GM12864 (cell line): ENCODE measurements at places on chromosomes 5 and 9.

DNA sequence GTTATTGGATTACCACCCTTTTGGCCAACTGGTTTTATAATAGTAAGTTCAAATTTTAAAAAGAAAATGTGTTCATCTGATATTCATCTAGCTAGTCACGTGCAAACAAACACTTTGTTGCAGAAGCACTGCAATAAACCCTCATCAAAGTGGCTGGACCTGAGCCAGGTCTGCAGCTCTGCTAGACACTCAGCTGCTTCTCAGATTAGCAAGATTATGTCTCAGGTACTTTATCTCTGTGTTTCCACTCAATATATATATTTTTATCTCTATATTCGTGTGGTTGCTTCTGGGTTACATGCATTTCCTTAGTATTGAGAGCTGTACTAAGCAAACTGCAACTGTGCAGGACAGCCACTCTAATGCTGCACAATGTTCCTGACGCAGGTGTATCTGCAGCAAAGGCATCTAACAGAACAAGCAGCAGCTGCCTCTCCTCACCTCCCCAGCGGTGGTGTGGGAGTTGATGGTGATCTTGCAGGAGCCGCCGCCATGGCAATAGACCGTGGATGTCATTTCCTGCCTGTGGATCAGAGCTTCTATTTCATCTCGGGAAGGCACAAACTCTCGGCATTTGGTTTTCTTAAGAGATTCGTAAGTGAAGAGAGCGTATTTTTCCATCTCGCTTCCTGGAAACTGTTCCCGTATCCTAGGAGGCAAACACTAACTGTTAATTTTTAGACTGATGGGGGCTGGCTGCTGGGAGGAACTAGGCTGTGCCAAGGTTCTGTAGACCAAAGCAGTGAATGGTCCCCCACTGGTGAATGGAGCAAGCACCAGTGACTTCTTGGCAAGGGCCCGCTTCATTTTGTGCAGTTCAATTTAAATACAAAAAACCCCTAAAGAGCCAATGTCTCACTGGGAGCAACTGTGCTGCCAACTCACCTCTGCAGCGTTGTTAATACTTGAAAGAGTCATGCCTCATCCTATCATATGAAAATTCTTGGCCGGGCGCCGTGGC lies 56.7 kb upstream of the RETREG1 start:
- DNase-seq, result no peak

DNA sequence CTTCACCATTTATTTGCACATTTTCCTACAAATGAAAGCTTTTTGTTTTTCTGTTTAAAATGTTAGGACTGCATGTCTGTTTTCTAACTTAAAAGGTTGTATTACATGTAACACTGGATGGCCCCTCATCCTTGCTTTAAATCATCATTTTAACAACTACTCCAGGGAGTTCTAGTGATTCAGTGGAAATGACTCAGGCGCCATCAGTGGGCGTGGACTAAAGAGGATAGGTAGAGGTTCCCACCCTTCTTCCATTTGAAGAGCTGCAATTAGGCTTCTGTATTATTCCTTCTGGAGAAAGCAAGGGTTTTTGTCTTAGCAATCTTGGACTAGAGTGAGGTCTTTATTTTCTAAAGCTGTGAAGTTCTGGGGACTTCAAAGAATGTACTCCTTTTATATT lies 213.7 kb downstream of the TMEM38B start:
- no peak for DNase-seq

- no peak for DNase-seq
These were observed 122.1 kb upstream of the ADAMTS16 start for GRCh38 chr5:5017827-5018577.

GRCh38 chr5:100900142-100900795 lies 2.8 kb downstream of the ST8SIA4 start:
- DNase-seq, result no peak

DNA sequence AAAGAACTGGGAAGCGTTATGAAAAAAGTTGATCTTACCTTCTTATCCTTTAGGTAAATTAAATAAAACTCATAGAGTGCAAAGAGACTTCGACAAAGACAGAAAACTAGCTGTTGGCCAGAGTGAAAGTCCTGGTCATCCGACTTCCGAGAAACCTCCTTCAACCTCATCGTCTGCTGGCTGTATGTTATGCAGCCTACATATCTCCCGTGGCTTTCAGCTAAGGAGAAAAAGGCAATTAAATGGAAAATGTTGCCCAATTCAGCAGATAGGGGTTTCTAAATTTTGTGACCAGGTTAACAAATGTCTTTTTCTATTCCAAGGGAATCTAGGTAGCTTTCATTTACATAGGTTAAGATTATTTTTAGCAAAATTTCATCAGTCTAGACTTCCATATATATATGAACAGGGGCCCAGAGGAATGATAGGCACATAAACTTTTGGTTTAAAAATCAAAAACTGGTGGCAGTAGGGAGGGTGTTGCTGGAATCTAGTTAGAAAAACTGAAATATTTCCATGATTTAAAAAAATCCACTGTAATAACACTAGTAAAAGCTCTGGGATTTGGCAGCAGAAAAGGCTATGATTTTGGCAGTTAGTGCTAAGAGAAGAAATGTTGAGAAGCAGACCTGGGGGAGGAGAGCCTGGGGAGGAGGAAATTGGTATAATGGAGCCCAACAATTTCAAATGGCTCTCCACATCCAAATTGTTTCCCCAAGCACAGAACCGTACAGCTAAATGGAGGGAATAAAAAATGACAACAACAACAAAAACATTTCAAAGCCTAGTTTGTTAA lies 32.1 kb downstream of the RAI14 start:
- no peak for DNase-seq

GRCh38 chr5:88675168-88675707 lies 207.7 kb downstream of the MEF2C start:
- DNase-seq, result no peak

DNA sequence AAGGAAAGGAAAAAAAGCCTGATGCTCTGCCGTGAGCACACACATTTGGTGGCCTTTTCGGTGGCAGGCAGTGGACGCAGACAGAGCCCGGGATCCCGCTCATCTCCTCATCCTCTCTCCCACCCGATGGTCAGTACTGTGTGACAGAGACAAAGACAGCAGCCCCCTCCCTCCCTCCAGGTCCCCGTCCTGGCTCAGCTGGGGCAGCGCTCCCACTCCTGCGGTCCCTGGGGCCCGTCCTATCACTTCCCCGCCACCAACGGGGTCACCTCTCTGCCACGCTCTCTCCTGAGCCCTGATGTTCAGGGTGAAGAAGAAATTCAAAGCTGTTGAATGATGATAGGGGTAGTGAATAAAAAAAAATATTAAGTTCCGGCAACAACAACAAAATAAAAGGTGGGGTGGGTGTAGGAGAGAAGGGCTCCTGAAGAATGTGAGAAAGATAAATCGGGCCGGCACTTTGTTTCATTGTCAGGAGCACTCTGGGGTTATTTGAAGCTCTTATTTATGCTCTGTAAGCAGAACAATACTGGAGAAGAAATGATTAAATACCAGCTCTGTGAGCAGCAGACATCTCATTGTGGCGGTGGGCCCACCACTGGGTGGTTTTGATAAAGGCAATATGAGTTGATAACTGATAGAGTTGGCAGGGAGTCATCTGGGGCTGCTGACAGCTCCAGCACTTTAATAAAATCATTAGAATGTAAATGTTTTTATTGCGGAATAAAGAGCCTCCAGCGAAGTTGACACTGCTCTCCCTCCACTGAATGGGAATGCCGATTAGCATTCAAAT lies 417.7 kb downstream of the IRX1 start:
- DNase-seq, result no peak

- DNase-seq, result no peak
These were observed 30.1 kb downstream of the GALNT10 start for GRCh38 chr5:154220625-154221024.

DNA sequence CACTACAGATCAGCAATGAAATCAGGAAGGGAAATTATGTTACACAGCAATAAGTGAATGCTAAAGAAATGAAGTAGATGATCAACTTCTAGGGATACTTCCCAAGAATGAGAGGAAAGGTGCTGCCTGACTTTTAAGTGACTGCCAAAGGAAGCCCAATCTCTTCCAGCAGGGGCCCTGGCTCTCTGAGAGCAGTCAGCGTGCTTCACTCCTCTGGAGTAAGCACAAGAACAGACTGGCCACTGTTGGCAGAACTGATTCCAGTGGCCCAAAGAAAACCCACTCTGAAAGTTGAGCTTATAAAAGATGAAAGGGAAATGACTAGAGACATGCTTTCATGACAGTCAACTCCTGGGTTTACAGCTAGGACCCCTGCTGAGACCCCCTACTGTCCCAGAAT lies 41.8 kb downstream of the MTMR12 start:
- DNase-seq, result no peak

DNA sequence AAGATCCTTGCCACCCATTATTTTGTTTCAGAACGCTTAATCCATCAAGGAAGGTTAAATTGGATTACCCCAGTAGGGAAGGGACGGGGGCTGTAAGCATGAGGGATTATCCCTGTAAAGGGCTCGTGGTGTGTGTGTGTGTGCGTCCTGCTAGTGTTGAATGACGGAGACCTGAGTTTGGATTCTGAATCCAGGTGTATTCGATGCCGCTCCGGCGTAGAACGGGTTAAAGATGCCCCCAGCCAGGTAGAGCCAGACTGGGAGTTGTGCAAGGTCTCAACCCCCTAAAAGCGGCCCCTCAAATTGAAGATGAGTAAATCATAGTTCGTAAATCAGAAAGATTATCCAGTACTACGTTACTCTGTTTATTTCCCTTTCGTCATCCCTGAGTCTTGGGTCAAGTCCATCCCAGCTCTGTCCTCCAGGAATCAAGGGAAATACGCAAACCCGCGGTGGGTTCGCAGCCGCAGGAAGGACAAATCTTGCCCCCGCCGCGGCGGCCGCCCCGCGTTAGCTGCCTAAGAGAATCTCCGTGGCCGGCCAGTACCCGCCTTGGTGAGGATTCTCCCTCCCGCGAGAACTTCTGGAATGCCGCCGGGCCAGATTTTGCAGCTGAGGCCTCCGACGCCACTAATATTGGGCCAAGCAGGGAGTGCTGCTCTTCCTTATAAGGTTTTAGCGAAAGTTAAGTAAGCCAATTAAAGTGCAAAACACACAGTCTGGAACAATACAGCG lies 586 bp upstream of the MTAP start:
- DNase-seq, result no peak

DNA sequence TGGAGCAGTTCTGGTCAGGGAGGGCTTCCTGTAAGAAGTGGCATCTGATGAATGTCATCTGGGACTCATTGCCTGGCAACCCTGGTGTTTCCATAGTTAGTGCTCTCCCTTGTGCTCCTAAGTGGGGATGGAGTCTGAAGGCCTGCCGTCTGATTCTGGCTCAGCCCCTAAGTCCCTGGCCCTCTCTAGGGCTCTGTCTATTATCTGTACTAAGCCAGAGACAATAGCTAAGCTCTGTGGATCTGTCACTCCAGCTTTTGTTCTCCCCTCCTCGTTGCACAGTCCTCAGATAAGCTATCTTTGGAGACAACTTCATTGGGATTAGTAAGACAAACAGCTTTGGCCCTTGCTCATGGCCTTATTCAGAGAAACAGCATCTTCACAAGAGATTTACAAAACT lies 30.6 kb upstream of the TTC1 start:
- DNase-seq, result no peak
